ENCODE measurements at places on chromosomes 3 and 15.

GRCh38 chr3:55704521-55704920 is 217.4 kb upstream of the WNT5A start:
- H3K4me3 ChIP-seq: no peak overlapping the region
- no peak for DNase-seq
- no peaks in the 10 kb centered on the region for H3K4me1 ChIP-seq
- H3K27ac ChIP-seq: no peak overlapping the region
- H3K27me3 ChIP-seq: no peaks in the 10 kb centered on the region

DNA sequence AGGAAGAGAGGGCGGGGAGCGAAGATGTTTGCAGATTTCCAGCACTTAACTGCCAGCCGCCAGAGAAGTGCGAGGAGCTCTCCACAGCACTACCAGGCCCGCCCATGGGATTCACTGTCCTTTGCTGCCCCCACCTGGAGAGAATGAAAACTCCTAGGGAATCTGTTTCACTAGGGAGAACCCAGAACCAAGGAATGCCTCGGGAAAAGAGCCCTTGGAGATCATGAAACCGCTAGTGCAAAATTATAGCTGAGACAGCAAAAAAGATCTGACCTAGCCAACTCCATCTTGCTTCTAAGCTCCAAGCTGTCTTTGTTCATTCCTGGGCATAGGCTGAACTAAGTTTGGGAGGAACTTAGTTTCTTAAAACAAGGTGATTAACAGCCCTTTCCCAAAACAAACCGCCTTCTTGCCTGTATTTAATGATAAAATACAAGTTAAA is 82.6 kb upstream of the GCNT3 start:
- H3K27ac ChIP-seq: no peak overlapping the region
- no peak overlapping the region for H3K4me3 ChIP-seq
- no peaks in the 10 kb centered on the region for H3K4me1 ChIP-seq
- no peaks in the 10 kb centered on the region for H3K36me3 ChIP-seq
- DNase-seq: no peak
- H3K27me3 ChIP-seq: no peaks in the 10 kb centered on the region

DNA sequence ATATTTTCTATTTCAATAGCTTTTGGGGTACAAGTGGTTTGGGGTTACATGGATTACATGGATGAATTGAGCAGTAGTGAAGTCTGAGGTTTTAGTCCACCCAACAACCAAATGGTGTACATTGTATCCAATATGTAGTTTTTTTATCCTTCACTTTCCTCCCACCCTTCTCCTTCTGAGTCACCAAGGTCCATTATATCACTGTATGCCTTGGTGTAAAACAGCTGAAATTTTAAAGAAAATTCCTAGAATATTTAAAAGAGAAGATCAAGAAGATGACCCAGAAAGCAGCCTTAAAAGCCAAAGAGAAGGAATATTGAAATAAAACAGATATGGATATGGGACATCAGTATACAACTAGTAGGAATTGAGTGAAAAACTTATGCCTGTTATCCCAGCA is 204.2 kb upstream of the COL8A1 start:
- H3K4me3 ChIP-seq: no peak overlapping the region
- H3K36me3 ChIP-seq: no peaks in the 10 kb centered on the region
- no peaks in the 10 kb centered on the region for H3K4me1 ChIP-seq
- no peaks in the 10 kb centered on the region for H3K27me3 ChIP-seq

GRCh38 chr3:192916371-192917027 is 1.2 kb downstream of the MB21D2 start:
- H3K27ac ChIP-seq: peak overlapping the region; percentile 73
- peak overlapping the region; percentile 85 for H3K4me3 ChIP-seq
- H3K4me1 ChIP-seq: no peaks in the 10 kb centered on the region
- peaks cover 2% of the 10 kb centered on the region for H3K36me3 ChIP-seq
- no peaks in the 10 kb centered on the region for H3K27me3 ChIP-seq

- H3K27me3 ChIP-seq: no peaks in the 10 kb centered on the region
- H3K36me3 ChIP-seq: no peaks in the 10 kb centered on the region
- no peaks in the 10 kb centered on the region for H3K4me1 ChIP-seq
- DNase-seq: no peak
These were observed 92.6 kb upstream of the SNTN start for GRCh38 chr3:63559884-63560283.

- peaks cover 4% of the 10 kb centered on the region for H3K4me1 ChIP-seq
- no peaks in the 10 kb centered on the region for H3K36me3 ChIP-seq
- DNase-seq: no peak
- H3K27me3 ChIP-seq: no peaks in the 10 kb centered on the region
- no peak overlapping the region for H3K27ac ChIP-seq
- H3K4me3 ChIP-seq: no peak overlapping the region
These were observed 118.4 kb downstream of the ATP1B3 start for GRCh38 chr3:141994856-141995255.

GRCh38 chr3:193997228-193998122 is 138.5 kb upstream of the HES1 start:
- H3K27me3 ChIP-seq: no peaks in the 10 kb centered on the region
- no peak overlapping the region for H3K27ac ChIP-seq
- no peak for DNase-seq
- H3K4me3 ChIP-seq: no peak overlapping the region

GRCh38 chr3:126353694-126354321 is 3.4 kb downstream of the KLF15 start:
- no peaks in the 10 kb centered on the region for H3K4me1 ChIP-seq
- H3K36me3 ChIP-seq: no peaks in the 10 kb centered on the region
- no peak overlapping the region for H3K4me3 ChIP-seq
- no peak overlapping the region for H3K27ac ChIP-seq

- no peaks in the 10 kb centered on the region for H3K4me1 ChIP-seq
- no peaks in the 10 kb centered on the region for H3K36me3 ChIP-seq
- no peaks in the 10 kb centered on the region for H3K27me3 ChIP-seq
These were observed 3.6 kb upstream of the DNAJB8 start for GRCh38 chr3:128470134-128470899.

DNA sequence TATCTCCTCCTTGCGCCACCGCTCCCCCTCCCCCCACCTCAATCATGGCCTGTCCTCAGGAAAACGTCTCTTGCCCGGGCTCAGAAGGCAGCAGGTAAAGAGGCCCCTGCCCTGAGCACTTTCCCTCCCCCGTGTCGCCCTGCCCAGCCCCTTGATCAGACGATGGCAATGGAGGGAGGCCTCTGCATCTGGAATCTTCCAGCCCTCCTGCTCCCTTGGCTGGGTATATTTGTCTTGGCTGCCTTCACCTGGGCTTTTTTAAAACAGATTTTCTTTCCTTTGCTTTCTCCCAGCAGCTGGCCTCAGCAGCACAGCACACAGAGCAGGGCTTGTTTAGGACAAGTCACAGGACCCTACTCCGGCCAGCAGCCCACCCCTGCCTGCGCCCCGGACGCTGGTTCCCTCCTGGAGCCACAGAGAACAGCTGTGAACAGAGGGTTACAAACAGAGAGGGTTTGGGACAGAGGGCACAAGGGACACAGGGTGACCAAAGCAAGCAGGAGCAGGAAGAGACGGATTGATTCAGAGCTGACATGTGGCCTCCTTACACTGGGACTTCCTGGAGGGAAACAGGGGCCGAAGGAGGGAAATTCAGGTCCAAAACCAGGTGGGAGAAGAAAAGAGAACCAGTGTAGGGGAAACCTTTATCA is 78.7 kb downstream of the ISG20 start:
- DNase-seq: no peak
- H3K4me1 ChIP-seq: no peaks in the 10 kb centered on the region
- no peaks in the 10 kb centered on the region for H3K36me3 ChIP-seq

GRCh38 chr15:63491116-63491827 is 13.1 kb upstream of the USP3 start:
- peaks cover 40% of the 10 kb centered on the region for H3K4me1 ChIP-seq
- DNase-seq: no peak
- H3K27me3 ChIP-seq: no peaks in the 10 kb centered on the region
- H3K4me3 ChIP-seq: no peak overlapping the region

DNA sequence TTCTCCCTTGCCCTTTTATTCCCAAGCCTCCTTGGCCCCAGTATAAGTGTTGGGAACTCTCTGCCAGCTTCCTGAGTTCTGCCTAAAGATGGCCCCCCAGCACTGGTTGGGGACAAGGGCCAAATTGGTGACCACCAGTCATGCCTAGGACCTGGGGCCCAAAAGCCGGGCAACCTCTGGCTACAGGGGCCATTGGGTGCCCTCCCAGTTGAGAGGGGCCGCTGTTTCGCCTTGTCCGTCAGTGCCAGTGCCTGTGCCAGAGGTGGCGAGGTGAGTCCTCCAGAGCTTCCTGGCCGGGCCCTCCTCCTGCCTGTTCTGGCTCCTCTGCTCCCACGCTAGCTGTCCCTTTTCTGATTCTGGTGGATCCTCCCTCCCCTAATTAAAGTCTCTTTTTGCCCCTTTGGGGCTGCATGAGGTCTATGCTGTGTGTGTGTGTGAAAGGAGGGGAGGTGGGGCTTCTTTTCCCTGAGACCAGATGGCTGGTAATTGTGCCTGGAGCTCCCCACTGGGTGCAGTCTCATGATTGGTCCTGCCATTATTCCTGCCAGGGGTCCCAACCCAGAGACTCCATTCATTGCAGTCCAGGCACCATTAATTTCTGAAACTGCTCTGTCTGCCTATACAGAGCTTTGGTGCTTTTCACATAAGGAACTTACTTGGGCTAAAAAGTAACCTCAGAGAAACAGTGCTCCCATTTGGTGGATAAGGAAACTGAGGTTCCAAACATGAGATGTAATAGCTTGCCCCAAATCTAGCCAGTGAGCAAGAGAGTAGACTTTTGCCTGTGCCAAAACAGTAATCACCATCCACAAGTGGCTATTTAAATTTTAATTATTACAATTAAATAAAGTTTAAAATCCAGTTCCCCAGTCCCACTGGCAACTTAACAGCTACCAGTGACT is 3.1 kb upstream of the TTLL3 start:
- no peak overlapping the region for H3K27ac ChIP-seq
- DNase-seq: no peak
- H3K27me3 ChIP-seq: no peaks in the 10 kb centered on the region
- H3K4me3 ChIP-seq: no peak overlapping the region
- peaks cover 13% of the 10 kb centered on the region for H3K4me1 ChIP-seq

GRCh38 chr3:128473180-128473519 is 6.5 kb upstream of the DNAJB8 start:
- DNase-seq: no peak
- no peak overlapping the region for H3K4me3 ChIP-seq
- no peaks in the 10 kb centered on the region for H3K36me3 ChIP-seq
- H3K27me3 ChIP-seq: no peaks in the 10 kb centered on the region
- no peak overlapping the region for H3K27ac ChIP-seq

DNA sequence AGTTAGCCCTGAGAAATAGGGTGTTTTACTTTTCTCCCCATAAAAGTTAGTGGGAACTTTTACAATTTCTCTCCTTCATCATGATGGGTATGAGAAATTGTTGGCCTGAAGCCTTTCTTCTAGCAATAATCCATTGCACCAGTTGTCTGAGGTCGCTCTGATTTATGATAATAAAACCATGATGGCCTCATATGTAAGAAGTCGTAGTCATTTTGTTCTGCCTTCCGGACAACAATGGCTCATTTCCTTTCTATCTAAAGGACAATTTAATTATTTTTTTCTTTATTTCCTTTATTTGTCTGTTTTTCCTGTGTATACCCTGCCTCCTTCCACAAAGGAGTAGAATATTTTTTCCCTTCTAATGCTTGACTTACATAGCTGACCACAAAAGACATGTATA is 31.6 kb upstream of the GNB4 start:
- no peaks in the 10 kb centered on the region for H3K4me1 ChIP-seq
- no peaks in the 10 kb centered on the region for H3K36me3 ChIP-seq
- no peak overlapping the region for H3K27ac ChIP-seq
- DNase-seq: no peak

GRCh38 chr3:174099724-174100123 is 702.2 kb downstream of the NLGN1 start:
- H3K36me3 ChIP-seq: no peaks in the 10 kb centered on the region
- no peak for DNase-seq
- no peaks in the 10 kb centered on the region for H3K4me1 ChIP-seq
- H3K4me3 ChIP-seq: no peak overlapping the region
- H3K27me3 ChIP-seq: no peaks in the 10 kb centered on the region

- H3K27ac ChIP-seq: no peak overlapping the region
- H3K36me3 ChIP-seq: no peaks in the 10 kb centered on the region
- no peak for DNase-seq
- H3K4me3 ChIP-seq: no peak overlapping the region
- H3K27me3 ChIP-seq: peaks cover 4% of the 10 kb centered on the region
These were observed 1.4 kb downstream of the GPR149 start for GRCh38 chr3:154428286-154429206.

DNA sequence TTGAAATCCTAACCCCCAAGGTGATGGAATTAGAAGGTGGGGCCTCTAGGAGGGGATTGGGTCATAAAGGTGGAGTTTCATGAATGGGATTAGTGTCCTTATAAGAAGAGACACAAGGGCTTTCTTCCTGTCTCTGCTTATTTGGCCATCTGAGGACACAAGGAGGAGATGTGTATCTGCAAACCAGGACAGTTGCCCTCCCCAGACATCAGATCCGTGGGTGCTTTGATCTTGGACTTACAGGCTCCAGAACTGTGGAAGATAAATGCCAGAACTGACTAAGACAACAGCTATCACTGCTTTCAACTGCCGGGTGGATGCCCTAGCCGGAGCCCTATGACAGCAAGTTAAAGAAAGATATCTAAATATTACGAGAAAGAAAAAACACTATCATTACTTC is 94.4 kb downstream of the CHRNA7 start:
- H3K27ac ChIP-seq: no peak overlapping the region
- H3K4me1 ChIP-seq: no peaks in the 10 kb centered on the region
- H3K27me3 ChIP-seq: no peaks in the 10 kb centered on the region
- no peak for DNase-seq
- H3K36me3 ChIP-seq: no peaks in the 10 kb centered on the region

DNA sequence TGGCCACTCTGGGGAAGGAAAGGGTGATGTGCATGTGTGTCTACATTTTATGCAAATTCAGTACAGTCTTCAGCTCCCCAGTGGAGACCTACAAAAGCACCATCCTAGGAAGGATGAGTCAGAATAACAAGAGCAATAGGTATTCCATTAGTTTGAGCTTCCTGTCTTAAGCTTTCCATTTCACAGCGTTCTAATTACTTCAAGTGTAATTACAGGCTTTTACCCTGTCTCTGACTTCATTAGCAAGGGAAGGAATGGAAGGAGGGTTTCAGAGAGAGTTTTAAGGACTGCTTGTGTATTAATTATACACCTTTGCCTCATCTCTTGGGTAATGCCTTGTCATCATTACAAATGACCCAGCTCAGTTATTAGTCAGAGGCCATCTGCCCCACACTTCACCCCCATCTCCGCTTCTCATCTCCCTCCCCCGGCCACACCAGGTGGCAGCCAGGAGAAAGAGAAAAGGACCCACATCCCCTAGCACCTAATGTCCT is 202.8 kb upstream of the MRPL3 start:
- H3K27me3 ChIP-seq: no peaks in the 10 kb centered on the region
- H3K4me1 ChIP-seq: peaks cover 10% of the 10 kb centered on the region
- no peak for DNase-seq
- no peak overlapping the region for H3K4me3 ChIP-seq

GRCh38 chr15:79136434-79137046 is 46.0 kb upstream of the RASGRF1 start:
- no peaks in the 10 kb centered on the region for H3K36me3 ChIP-seq
- DNase-seq: no peak
- no peaks in the 10 kb centered on the region for H3K4me1 ChIP-seq

DNA sequence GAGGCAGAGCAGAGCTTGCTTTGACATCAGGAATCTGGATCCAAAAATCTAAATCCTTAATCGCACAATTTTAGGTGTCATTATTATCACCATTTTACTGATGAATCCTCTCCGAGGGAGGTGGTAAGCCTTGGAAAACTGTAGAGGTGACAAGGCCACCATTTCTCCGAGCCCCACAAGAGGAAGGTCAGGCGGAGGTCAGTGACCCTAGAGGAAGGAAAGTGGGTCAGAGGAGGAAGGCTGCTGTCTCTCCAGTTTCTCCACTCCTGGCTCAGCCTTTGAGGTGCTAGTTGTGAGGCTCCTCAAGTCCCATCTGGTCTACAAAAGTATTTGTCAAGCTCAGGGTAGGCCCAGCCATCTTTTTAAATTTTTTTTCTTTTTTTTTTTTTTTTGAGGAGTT is 3.2 kb downstream of the DVL3 start:
- peaks cover under 1% of the 10 kb centered on the region for H3K36me3 ChIP-seq
- H3K27ac ChIP-seq: no peak overlapping the region
- DNase-seq: no peak
- peaks cover 9% of the 10 kb centered on the region for H3K4me1 ChIP-seq
- H3K4me3 ChIP-seq: peak overlapping the region; percentile 3
